ENCODE measurements at places on chromosomes 5 and 9.

DNA sequence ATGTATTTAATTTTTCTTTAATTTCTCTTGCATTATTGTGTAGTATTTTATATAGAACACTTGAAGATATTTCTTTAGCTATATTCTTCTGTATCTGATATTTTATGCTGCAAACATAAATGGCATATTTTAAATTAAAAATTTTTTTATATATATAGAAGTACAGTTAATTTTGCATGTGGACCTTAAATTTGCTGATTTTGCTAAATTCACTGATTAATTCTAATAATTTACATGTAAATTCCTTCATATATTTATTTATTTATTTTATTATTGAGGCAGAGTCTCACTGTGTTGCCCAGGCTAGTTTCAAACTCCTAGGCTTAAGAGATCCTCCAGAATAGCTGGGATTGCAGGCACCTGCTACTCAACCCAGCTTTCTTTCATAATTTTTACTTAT lies 276.9 kb downstream of the PRR16 start:
- DNase-seq = no peak

DNA sequence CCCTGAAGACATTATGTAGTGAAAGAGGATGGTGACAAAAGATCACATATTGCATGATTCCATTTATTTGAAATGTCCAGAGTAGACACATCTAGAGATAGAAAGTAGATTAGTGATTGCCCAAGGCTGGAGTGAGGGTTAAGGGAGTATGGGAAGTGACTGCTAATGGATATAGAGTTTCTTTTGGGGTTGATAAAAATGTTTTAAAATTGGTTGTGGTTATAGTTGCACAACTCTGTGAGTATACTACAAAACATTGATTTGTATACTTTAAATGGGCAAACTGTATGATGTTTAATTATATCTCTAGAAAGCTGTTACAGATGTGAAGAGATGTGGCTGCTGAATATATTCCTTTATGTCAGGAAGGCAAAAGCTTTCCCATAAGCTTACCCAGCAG lies 202.8 kb downstream of the CCDC171 start:
- DNase-seq = no peak

GRCh38 chr9:89690334-89690912 lies 85.6 kb downstream of the GADD45G start:
- peak; percentile 20 for DNase-seq

DNA sequence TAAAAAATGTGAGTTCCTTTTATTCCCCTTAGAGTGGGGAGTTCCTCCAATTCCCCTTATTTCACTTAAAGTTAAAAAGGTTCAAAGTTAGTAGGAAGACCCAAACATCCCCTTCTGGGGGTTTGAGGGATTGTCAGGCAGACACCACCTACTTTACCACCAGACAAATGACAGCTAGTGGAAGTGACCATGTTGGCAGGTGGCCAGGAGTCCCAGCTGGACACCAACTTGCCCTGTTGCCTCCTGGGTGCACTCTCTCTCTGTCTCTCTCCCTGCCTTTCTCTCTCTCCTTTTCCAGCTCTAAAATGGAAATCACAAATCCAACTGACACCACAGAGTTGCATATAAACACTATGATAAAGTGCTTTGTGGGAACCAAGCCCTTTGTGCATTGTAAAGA lies 307.7 kb upstream of the TLE4 start:
- DNase-seq = no peak

DNA sequence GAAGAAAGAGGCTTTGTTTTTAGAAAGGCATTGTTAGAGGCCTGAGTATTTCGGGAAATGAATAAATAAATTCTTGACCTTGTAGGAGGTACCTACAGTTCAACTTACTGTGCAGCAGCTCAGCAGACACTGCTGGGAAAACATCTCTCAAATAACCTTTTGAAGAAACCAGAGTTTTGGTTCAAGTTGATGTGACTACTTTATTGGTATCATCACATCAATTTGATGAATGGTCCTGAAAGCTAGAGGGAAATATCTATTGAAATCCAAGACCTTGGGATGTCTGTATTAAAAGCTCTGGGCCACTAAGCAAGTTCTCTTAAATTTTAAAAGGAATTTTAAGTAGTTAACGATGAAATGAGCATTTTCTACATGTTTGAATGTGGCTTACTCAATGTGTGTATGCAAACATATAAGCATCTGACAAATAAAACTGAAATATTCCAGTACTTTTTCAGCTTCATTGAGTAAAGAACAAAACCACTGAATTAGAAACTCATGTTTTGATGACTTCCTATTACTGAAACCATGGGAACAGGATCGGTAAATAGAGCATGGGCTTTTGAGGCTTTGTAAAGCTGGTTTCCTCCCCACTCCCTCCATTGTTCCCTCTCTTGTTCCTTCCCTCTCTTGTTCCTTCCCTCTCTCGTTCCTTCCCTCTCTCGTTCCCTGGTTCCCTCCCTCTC lies 36.7 kb downstream of the SLC27A6 start:
- DNase-seq = no peak

DNA sequence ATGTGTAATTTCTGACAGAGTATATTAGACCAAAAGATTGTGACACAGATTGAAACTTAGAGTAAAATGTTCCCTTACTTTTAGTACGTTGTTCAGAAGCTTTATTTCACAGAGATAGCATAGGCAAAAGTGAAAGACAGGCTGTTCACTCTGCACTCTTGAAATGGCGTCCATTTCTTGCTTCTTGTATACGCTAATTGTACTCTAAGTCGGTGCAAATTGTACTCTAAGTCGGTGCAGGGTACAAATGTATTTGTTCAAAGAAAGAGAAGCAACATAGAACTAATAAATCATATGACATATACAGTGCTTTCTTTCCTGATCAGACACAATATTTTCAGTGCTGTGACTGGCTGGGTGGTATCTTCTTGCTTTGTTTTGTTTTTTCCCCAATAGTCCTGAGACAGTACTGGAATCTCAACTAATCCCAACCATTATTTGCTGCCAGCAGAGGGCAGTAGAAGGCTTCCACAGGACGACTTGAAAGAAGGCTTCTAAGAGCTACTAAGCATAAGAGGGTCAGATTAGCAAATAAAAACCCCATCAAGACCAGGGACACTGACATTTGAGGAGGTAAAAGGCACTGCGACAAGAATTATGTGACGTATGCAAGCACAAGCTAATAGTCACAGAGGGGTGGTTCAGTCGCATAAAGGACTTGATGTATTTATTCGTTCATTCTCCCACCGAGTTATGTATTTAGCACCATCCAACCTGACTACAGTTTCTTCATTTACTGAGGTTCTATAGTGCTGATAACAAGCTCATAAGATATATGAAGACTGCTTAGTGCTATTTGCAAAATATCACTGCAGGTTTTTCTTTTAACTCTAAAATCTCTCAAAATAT lies 831.8 kb downstream of the TAF11L14 start:
- DNase-seq = peak; percentile 28

- DNase-seq = no peak
Observed at GRCh38 chr5:10607023-10607665, 43.3 kb downstream of the ANKRD33B start.

DNA sequence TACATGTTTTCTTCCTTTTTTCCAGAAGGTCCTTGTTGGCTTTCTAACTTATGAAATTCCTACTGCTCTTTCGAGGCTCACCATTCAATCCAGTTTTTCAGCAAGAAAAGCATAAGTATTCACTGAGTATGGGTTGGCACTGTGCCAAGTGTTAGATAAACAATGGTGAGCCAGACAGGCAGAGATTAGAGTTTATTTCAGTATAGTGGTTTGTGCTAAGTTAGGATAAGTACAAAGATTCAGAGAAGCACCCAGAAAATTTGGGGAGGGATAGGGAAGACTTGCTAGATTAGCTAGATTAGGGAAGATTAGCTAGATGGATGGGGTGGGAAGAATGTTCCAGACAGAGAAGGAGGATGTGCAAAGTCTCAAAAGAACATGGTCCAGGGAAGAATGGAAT lies 122.9 kb downstream of the OXCT1 start:
- DNase-seq = no peak

- no peak for DNase-seq
Observed at GRCh38 chr5:179432547-179432946, 87.3 kb upstream of the ADAMTS2 start.

DNA sequence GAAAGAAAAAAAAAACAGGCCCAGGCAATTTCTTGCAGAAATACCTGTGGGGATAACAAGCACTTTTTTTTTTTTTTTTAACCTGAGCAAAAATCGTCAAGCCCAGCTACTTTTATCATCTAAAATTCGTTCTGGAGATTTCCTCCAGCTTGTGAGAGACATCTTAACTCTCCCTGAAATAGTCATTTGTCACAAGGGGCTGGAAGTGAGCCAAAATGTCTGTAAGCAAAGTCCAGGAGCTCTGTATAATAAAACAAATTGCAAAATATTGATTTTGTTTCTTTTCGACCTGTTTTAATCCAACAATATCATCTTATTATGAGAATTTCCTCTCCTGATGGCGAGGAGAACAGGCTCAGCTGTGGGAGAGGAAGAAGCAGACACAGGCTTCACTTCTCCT lies 168.4 kb downstream of the TTLL11 start:
- no peak for DNase-seq

GRCh38 chr9:131887680-131888079 lies 147.8 kb upstream of the RAPGEF1 start:
- DNase-seq = no peak

GRCh38 chr9:107147134-107147533 lies 135.9 kb upstream of the RAD23B start:
- DNase-seq = no peak

DNA sequence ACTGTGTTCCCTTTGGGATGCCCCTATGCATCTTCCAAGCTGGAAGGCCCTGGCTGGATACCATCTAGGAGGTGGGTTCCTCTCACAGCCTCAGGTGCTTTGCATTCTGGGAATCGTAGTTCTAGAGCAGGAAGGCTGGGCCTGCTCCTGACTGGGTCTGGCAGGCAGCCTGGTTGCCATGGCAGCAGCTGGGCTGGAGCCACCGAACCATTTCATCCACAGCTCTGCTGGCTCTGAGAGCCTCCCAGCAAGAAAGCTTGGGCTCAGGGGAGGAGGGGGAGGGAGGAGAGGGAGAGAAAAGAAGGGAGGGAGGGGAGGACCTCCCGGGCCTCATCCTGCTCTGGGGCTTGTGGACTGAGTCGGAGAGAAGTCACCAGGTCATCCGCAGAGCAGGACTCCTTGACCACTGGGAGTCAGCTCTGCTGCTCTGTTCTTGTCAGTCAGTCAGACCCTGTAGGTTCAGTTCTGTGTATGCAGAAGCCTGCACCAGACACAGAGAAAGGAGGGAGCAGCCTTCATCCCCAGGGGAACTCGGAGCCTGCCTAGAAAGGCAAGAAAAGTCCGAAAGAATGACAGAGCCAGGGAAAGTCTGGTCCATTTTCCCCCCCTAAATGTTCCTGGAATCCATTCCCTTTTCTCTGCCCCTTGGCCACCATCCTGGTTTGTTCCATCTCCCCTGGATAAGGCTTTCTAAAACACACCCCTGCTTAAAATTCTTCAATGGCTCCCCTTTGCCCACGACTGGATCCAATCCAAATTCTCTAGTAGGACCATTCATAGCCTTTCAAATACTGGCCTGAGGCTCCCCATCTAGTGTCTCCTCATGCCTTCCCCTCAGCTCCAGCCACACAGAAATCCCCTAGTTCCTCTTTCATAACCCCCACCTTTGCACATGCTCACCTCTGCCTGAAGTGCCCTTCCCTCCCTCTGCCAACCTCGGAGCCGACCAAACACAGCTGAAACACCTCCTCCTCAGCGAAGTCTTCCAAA lies 65.4 kb upstream of the ARAP3 start:
- no peak for DNase-seq

- DNase-seq = no peak
Observed at GRCh38 chr5:169374761-169375160, 73.8 kb upstream of the SLIT3 start.

DNA sequence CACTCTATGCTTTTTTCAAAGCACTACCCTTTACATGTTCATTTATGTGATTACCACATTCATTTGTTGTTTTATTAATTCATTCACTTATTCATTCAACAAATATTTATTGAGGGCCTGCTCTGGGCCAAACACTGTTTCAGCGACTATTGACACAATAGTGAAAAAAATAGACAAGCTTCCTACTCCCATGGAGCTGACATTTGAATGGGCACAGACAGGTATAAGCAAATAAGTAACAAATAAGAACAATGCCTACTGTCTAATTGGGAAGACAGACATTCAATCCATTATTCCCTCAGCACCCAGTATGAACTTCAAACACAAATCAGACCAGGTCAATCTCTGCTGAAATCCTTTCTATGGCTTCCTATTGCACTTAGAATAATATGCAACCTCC lies 156.9 kb upstream of the NR3C1 start:
- DNase-seq = no peak

All from CD4-positive, alpha-beta T cell treated with Interleukin-10 for 1 hour (primary cell).